ENCODE measurements at places on chromosomes 7 and 10.

DNA sequence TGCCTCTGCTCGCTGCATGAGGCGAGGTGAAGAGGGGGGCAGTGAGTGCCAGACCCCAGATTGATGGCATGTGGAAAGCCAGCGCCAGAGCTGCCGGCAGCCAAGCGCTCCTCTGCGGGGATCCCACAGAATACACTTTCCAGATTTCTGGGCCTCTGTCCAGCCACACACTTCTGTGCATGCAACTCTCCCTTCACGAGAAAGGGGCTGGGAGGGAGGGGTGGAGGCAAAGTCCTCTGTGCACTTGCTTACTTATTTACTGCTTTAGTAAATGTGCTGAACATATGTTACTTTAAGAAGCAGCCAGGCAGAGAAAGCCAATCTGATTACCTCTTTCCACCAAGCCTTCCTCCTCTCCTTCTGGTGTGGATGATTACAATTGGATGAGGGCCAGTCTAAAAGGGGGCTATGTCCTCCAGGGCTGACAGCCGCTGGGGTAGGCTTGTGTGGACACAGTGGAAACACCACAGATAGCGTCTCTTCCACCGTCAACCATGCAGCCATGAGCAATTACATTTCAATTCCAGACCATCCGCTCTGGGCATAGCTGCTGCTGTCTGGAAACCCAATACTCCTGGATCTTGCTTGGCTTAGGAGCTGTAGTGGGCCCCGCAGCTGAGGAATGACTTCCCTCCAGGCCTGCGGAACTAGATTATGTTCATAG is 322.8 kb upstream of the ANKRD30A start:
- no peak for DNase-seq

DNA sequence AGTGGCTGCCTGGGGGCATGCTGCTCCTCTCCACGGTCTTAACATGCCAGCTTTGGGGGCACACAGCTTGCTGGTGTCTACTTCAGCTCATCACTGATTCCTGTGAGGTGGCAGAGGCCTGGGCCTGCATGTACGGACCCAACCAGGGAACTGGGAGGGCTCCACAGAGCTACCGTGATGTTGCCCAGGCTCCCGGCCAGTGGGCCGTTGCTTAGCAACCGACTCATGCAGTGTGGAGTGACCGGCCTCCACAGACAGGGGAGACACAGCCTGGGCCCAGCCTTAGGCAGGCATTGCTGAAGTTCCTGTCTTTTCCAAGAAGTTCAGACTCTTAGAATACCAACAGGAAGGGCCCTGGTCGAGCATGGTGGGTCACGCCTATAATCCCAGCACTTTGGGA is 25.8 kb upstream of the SH2B2 start:
- DNase-seq, result no peak

DNA sequence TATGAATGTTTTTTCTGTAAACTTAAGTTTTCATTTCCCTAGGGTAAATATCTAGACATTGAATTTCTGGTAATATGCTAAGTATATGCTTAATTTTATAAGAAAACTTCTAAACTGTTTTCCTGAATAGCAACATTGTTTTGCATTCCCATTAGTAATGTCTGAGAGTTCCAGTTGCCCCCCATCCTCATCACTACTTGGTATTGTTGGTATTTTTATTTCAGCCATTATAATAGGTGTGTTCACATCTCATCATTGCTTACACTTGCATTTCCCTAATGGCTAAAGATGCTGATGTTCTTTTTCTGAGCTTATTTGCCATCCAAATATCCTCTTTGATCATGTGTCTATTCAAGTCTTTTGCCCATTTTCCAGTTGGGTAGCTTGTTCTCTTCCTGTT is 269.6 kb downstream of the KCNMA1 start:
- DNase-seq, result no peak

- no peak for DNase-seq
Observed at GRCh38 chr7:156219307-156220077, 407.2 kb upstream of the SHH start.

GRCh38 chr10:122308417-122309141 is 37.5 kb downstream of the BTBD16 start:
- no peak for DNase-seq

- DNase-seq, result no peak
Observed at GRCh38 chr7:635227-635626, 91.3 kb upstream of the DNAAF5 start.

- no peak for DNase-seq
Observed at GRCh38 chr10:93867525-93867924, 26.3 kb upstream of the SLC35G1 start.

DNA sequence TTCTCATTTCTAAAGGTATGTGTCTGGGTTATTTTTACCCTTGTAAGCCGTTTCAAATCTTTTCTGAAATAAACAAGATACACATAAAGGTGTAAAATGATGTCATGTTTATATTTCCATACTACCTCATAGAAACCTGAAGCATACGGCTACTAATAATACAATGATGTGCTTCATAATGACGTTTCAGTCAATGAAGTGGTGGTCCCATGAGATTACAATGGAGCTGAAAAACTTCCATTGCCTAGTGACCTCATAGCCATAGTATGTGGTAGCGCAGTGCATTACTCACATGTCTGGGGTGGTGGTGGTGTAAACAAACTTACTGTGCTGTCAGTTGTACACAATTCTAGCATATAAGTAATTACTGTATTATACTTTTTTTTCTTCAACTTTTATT is 24.9 kb downstream of the EPDR1 start:
- no peak for DNase-seq

DNA sequence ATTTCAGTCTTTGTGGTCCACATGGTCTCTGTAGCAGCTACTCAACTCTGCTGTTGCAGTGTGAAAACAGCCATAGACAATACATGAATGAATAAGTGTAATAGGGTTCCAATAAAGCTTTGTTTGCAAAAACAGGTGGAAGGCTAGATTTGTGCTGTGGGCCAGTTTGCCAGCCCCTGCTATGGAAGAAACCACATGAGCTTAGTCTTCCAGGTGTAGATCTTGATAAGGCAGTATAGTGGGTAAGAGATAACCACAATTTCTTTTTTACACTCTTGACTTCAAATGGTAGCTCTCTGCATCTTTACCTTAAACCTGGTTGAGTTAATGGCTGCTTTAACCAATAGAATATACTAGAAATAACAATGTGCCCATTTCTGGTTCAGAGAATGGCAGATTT is 135.0 kb upstream of the PALS2 start:
- DNase-seq, result no peak

GRCh38 chr10:79181698-79182521 is 113.1 kb downstream of the ZMIZ1 start:
- no peak for DNase-seq

All from naive thymus-derived CD4-positive, alpha-beta T cell (primary cell).